Epithelial cell of alveolus of lung (primary cell): ENCODE measurements at places on chromosomes 6 and 20. TPM values are rescaled to one million over a fixed set of nuclear protein-coding genes. Genes with fewer than 3 reads are reported as not detected.

Gene SEL1L2
- not detected in 2 replicates for total RNA-seq

Gene PLCB4
- 0.16 and 1.7 TPM in 2 replicates for total RNA-seq

Gene IL17F
- total RNA-seq, result not detected in 2 replicates

Gene STK4
- 13.7 and 16.4 TPM in 2 replicates for total RNA-seq

Gene CCDC170
- 0.24 and 0.26 TPM in 2 replicates for total RNA-seq

Gene PDE10A
- total RNA-seq, result 2.3 and 44.2 TPM in 2 replicates

Gene LY6G6C
- not detected in 2 replicates for total RNA-seq

Gene SLA2
- not detected in 2 replicates for total RNA-seq

Gene RGL2
- total RNA-seq, result 36.6 and 37.5 TPM in 2 replicates
